Activated T-cell treated with anti-CD3 and anti-CD28 coated beads, Interleukin-2, amount 50 U/mL, for 72 hours (primary cell): ENCODE measurements at places on chromosomes 7 and 10.

GRCh38 chr7:130149281-130150139 lies 55.7 kb downstream of the TMEM209 start:
- DNase-seq, result no peak

DNA sequence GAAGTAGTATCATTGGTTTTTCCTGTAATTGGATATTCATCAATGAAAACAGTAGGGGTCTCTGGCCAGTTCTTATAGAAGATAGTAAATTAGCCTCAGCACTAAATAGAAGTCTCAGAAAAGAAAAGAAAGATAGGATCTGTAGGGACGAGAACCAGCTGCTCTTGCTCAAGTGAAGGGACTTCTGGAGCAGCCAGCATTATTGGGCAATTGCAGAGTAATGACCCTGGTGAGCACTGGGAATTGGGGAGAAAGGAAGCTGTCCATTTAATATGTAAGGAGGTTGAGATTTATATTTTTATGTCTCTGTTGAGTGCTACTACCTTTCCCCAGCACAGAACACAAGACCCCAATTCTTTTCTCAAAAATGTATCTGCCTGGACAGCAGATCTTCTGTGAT lies 61.2 kb upstream of the WNT16 start:
- no peak for DNase-seq

GRCh38 chr10:29734640-29734961 lies 99.8 kb upstream of the SVIL start:
- no peak for DNase-seq

DNA sequence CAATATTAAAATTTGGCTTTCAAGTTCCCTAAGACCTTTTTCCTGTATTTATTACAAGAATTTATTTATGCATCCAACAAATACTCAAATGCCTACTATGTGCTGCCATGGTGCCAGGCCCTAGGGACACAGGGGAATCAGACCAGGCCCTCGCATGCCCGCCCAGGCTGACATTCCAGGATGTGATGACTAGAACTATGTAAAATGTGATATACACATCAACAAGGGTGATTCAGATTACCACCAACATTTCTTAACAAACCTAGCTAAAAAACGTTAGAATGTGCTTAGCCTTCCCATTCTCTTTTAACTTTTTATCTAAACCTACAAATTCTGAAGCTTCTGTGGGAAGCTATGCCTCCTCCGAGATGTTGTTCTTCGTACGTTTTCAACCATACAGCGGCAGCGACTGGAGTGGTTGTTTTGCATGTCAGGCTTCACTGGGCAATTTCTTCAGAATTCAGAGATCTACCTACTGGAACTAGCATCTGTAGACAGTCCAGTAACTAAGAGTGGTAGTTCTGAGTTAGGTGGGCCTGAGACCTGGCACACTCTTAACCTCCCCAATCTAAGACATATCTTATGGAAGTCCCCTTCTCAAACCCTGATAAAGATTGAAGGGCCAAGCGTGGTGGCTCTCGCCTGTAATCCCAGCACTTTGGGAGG lies 22.1 kb downstream of the GNA12 start:
- DNase-seq, result no peak

GRCh38 chr7:13894954-13895353 lies 94.5 kb downstream of the ETV1 start:
- DNase-seq, result no peak

GRCh38 chr10:102467971-102468438 lies 16.7 kb upstream of the C10orf95 start:
- DNase-seq, result no peak

DNA sequence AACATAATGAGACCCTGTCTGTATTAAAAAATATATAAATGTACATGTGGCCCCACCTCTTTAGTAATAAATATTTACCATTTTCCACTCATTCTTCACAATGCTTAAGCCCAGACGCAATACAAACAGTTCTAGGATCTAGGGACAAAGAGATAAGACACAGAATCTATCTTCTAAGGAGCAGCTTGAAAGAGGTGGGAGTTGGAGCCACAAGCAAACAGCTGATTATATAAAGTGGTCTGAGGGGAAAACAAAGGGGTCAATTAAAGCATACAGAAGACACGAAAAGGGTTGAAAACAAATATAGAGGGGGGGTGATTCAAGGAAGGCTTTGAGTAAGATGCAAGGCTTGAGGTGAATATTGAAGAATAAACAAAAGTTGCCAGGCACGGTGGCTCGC lies 43.1 kb downstream of the UBE2H start:
- no peak for DNase-seq

GRCh38 chr7:94687810-94688209 lies 31.9 kb upstream of the SGCE start:
- no peak for DNase-seq

DNA sequence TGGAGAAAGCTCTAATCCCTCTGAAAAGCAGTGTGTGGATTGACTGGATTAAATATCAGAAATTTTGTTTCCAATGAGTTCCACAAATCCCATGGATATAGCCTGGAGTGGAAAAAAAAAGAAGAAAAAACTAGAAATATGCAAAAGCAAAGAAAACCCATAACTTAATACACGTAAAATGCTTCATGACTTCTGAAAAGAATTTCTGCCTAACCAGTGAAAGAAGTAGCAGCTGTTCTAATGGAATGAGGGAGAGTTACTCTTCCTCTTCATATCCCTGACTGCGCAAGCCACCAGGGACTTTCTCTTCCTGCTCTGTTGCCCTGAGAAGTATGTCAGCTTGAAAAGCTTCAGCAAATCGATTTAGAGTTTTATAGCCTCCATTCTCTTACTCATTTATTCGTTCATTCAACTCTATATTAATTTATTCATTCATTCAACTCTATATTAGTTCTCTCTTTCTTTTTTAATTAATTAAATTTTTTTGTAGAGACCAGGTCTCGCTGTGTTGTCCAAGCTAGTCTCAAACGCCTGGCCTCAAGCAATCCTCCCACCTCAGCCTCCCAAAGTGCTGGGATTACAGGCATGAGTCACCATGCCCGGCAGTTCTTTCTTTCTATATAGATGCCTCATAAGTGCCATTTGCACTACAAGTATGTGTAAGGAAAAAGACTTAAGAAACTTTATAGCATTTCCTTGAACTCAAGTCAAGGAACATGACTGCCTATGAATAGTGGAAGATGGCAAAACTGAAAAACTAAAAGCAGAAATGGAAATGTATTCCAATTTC lies 447.3 kb upstream of the NRP1 start:
- DNase-seq, result no peak

GRCh38 chr10:61923210-61923949 lies 21.9 kb downstream of the ARID5B start:
- DNase-seq, result no peak

GRCh38 chr7:147547252-147547897 lies 1043.2 kb upstream of the C7orf33 start:
- DNase-seq, result peak; percentile 3

- DNase-seq, result no peak
Observed at GRCh38 chr10:68166871-68167585, 57.7 kb downstream of the MYPN start.

DNA sequence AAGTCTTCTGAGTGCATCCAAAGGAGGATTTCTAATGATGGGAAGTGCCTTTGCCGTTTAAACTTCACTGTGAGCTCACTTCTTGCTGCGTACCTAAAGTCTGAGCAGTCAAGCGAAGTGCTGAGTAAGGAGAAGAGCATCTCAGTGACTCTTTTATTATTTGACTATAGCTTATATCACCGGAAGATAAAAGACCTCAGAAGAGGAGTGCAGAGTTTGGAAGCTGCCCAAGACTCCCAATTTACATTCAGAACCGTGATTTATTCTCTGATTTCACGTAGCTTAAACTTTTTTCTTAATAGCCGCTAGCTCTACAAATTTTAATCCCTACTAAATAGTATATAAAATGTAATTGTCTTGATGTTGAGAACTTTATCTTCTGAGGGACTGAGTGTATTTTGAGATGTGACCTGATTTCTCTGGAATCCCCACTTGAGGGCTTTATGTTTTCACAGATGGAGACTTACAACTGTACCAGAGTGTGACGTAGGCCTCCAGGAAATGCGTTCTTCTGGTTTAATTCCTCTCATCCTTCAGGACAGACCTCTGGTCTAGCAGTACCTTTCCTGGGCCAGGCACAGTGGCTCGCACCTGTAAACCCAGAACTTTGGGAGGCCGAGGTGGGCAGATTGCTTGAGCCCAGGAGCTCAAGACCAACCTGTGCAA lies 51.1 kb downstream of the CAMK1D start:
- no peak for DNase-seq

DNA sequence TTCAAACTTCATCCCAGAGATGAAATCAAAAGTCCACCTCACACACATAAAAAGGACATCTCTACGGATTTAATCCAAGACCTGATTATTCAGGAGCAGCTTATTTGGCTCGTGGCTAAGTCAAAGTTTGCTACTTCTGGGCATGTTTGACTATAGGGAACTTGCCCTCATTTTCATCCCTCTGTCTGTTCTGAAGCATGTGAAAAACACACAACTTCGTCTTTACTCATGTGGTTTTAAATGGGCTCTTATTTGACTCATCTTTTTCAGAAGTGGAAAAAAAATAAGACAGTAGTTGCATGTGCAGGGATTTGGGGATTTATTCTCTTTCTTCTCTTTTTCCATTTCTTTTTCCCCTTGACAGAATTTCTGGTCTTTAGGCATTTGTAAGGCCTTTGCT lies 295.9 kb downstream of the TFEC start:
- no peak for DNase-seq

- no peak for DNase-seq
Observed at GRCh38 chr7:78562191-78562590, 763.6 kb downstream of the PHTF2 start.

GRCh38 chr10:30386801-30387588 lies 37.9 kb upstream of the MTPAP start:
- DNase-seq, result no peak

DNA sequence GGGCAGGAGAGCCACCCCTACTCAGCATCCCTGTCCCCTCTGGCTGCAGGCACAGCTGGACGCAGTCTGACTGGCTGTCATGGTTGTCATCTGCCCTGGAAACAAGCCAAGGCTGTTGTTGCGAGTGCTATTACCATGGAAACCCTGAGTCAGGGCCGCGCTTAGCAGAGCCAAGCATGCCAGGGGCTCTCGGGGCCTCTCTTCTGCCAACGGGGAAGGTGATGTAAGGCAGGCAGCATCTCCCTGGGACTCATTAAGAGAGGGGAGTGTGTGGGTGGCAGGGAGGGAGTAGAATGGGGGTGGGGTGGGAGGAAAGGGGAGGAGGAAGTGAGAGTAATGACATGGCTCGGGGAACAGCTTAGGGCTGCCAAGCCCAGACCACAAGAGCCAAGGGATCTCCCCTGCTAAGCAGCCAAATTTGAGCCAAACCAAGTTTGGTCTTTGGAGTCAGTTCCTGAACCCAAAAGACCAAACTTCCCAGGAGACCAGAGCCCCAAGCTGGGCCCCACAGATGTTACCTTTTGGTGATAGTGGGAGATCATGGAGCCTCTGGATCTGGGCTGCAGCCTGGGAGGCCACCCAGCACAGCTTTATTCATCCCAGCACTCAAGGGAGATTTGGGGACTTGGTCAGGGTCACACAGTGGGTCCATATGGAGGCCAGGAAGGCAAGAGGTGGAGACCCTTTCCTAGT lies 67.6 kb downstream of the TMEM130 start:
- DNase-seq, result peak; percentile 34

GRCh38 chr7:37832194-37832593 lies 16.2 kb upstream of the NME8 start:
- peak; percentile 8 for DNase-seq

- no peak for DNase-seq
Observed at GRCh38 chr10:96743988-96744585, 23.8 kb upstream of the PIK3AP1 start.

DNA sequence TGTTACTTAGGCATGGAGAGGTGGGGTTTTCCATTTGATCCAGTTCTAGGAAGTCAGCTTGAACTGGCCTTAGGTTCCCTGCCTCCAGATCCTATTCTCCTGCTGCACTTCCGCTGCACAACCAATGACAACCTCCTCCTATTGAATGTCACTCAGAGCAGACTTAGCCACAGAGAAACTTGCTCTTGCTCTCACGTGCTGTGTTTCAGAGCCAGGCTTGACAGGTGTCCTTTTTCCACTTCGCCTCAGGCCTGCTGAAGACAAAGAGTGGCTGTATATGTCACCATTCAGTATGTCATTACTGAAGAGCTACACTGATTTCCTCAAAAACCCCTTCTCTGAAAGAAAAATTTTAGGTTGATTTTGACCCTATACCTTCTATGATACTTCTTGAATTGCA lies 115.4 kb upstream of the ETV1 start:
- DNase-seq, result no peak

DNA sequence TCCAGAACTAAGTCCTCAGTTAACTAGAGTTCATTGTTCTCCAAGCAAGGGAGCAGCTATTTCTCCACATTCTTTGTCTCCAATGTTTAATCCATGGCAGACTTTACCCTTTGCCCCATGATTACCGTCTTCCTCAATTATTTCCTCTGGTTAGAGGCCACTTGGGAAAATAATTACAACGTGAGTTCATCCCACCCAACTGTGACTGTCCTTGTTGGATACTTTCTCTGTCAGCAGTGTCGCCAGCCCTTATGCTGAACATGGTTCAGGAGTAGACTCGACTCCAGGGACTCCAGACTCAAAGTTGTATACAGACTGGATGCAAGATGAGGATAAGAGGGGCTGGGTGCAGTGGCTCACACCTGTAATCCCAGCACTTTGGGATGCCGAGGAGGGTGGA lies 17.1 kb upstream of the SEPHS1 start:
- DNase-seq, result no peak

DNA sequence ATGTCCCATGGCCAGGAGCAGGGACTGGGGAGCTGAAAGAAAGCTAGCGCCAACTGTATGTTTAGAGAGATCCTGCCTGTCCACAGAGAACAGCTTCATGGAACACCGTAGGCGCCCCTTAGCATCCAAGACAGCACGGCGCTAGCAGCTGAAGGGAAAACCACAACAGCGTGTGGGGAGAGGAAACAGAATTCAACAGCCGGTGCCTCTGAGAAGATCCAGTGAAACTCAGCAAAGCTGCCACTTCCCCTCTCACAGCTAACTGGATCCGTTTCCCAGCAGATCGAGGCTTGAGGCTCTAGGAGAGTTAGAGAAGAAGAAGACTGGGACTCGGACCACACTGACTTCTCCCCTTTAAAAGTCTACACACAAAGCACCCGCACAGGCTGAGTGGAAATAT lies 145.0 kb downstream of the MAD1L1 start:
- no peak for DNase-seq

- DNase-seq, result no peak
Observed at GRCh38 chr7:46626261-46626660, 705.2 kb upstream of the IGFBP3 start.

- DNase-seq, result no peak
Observed at GRCh38 chr7:68438016-68438415, 1160.3 kb upstream of the AUTS2 start.

DNA sequence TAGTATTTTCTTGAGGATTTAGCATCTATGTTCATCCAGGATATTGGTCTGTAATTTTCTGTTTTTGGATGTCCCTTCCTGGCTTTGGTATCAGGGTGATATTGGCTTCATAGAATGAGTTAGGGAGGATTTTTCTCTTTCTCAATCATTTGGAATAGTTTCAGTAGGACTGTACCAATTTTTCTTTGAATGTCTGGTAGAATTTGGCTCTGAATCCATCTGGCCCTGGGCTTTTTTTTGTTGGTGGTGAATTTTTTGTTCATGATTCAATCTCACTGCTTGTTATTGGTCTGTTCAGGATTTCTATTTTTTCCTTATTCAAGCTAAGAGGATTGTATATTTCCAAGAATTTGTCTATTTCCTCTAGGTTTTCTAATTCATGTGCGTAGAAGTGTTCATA lies 192.7 kb downstream of the KIF20B start:
- no peak for DNase-seq
